Aorta (tissue), 5 donors: ENCODE measurements at places on chromosomes 7 and 10.

DNA sequence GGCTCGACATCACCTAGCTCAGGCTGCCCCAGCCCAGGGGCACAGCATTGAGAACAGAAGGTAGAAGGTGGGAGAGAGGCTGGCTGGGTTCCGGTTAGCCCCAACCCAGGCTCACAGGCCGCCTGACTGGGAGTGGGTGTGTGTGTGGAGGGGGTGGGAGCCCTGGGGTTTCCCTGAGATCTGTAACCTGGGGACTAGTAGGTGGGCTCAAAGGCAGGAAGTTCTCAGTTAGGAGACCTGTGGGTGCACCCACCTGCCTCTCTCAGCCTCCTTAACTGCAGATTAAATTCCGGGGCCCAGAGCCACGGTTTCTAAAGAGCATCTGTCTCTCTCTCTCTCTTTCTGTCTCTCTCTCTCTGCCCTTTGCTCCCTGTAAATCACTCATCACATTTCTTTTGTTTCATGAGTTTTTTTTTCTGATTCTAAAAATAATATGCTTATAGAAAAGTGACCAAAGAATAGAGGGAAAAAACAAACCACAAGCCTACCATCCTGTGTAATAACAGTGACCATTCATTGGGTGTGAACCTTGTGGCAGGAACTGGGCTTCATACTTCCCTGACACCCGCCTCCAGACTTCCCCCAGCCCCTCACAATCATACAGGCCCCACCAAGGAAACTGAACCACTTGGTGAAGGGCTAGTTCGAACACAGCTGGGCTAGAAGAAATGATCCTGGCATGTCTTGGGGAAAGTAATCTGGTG, 83.4 kb upstream of the SMNDC1 start:
- DNase-seq, result no peak

DNA sequence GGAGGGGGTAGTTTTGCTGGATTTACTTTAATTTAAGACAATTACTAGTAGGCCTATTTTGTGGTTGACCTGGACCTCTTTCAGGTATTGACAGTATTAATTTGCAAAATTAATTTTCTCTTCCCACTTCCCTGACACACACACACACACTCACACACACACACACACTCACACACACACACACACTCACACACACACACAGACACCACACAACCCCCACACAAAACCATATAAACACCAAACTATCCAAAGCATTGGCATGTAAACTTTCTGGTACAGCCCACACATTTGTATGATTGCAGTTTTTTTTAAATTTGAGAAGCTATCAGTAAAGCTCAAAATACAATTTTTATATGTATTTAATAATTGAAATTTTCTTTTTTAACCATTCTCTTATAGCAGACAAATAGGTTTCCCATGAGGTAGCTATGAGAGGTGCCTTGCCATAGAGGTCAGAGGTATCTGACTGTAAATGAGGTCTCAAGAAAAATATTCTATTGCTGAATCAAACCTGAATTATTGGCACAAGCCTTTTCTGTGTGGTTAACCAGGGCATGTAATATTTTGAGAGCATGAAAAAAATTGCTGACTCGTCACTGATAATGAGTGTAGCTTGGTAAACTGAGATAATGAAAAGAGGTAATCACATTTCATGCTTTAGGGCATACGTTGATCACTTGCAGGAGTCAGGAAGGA, 306.5 kb downstream of the GATA3 start:
- no peak for DNase-seq

DNA sequence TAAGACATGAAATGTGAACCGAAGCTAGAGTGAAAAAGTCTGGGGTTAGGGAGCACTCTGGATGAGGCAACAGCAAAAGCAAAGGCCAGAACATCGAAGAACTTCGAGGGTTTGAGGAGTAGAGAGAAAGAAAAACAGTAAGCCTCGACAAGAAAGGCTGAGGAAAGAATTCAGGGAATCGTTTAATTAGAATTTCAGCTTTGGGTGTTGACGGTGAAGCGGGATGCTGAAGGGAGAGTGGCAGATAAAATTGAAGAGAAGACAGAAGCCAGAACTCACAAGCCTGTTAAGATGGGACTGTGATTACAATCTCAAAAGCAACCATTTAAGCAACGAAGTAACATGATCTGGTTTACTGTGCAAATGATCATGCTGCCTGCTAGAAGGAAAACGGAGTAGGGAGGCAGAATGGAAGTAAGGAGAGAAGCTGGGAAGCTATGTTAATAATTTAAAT, 2.1 kb downstream of the TRDMT1 start:
- no peak for DNase-seq

DNA sequence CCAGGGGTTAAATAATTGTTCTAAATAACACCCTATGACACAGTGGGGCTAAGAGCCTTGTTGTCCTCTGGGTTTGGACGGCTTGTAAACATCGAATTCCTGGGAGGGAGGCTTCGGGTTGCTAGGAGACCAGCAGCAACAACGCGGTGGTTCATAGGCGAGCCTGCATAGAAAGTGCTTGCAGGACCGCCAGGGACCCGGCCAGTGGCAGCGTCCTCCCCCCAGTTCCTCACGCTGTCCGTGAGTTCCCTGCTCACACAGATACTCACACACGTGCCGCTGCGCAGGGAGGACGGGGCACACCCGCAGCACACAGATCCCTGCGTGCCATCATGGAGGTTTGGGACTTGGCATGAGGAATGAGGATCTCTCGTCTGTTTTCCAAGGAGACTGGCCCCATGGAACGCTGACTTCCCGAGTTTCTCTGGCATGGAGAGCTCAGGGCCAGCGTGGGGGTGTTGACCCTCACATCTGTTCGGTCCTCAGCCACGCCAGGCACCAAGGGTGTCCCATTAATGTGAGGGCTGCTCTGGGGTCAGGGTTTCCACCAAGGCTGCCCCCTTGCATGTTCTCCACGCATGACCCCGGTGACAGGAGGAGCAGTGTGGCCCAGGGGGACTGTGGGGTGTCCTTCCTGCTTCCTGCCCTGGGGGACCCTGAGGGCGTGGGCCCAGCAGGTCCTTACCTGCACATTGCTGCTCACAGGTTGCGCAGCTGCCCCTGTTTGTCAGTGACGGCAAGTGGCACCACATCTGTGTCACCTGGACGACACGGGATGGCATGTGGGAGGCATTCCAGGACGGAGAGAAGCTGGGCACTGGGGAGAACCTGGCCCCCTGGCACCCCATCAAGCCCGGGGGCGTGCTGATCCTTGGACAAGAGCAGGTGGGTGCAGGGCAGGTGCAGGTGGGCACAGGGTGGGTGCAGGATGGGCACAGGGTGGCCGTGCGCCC, 9.7 kb downstream of the NPTX2 start:
- no peak for DNase-seq

GRCh38 chr10:789831-790701, 100.6 kb upstream of the DIP2C start:
- peak; percentile 46 for DNase-seq

GRCh38 chr7:155878674-155879073, 66.4 kb upstream of the SHH start:
- no peak for DNase-seq

DNA sequence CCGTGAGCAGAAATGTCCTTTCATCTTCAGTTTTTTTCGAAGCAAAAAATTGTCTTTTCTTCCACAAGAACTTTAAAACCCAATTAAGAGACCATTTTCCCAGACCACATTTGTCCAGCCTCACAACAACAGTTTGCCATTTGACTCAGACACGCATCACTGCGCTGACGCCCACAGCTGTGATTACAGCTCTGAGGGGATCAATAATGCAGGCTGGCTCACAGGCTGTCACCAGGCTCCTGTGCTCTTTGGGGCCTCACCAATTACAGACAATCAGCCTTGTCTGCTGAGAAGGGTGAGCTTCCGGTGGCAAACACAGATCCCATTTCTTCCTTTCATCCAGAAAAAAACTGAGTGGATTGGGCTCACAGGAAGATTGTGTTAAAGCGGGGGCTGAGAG, 33.3 kb downstream of the DDC start:
- DNase-seq, result no peak

- no peak for DNase-seq
These were observed 16.1 kb upstream of the MEST start for GRCh38 chr7:130475776-130476175.

DNA sequence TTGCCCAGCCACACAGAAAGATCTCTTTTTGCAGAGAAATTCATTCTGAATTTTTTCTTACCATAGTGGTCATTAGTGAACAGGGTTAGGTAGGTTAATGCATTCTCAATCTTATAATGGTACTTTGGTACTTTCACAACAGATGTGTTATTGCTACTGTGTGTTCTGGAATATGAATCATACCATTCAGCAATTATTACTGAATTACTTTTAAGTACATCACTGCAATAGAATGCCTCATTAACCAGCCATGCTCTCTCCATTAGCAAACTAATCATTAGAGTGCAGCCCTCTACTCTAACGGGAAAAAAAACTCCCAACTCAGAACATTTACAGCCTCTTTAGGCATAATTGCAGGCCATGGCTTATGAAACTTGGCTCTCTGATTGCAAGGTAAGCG, 102.1 kb downstream of the DOCK4 start:
- no peak for DNase-seq

- DNase-seq, result no peak
These were observed 150.6 kb upstream of the FOXP2 start for GRCh38 chr7:114264023-114264422.

GRCh38 chr10:88121361-88121760, 257.9 kb downstream of the PTEN start:
- DNase-seq, result no peak

- DNase-seq, result no peak
These were observed 79.3 kb downstream of the ELFN1 start for GRCh38 chr7:1749351-1749863.

DNA sequence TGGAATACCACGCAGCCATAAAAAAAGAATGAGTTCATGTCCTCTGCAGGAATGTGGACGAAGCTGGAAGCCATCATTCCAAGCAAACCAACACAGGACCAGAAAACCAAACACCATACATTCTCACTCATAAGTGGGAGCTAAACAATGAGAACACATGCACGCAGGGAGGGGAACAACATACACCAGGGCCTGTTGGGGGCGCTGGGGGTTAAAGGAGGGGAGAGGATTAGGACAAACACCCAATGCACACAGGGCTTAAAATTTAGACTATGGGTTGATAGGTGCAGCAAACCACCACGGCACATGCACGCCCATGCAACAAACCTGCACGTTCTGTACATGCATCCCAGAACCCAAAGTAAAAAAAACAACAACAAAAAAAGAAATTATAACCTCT, 23.3 kb downstream of the RNF133 start:
- DNase-seq, result no peak

DNA sequence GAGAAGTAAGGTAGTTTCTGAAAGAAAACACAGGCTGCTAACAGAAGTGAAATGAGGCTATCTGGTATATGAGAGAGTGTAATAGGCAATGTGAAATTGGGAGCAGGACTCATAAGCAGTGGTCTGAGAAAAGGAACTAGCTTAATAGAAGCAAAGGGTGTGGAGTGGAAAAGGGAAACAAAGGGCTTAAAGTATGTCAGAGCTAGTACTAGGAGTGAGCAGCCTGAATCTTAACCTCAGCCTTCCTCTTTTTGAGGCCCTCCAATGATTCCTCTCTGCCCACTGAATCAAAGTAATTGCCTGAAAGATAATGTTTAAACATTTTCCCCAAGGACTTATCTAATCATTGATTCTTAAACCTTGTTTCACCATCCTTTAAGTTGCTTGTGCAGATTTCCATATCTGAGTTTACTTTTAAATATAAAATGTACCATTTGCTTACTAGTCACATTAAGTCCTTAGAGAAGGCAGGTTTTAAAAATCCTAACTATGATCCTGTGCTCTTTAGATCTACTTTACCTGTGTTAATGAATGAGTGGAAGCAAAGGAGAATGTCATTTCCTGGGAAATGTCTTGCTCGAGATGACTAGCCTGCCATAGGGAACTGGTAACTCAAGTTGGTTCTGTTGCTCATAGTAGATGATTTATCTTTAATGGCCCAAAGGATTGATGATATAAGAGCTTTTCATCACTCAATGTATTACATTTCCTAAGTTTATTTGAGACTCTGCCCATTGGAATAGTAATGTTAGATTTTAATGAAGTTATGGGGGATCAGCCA, 155.0 kb downstream of the SKAP2 start:
- no peak for DNase-seq

GRCh38 chr10:100396605-100397004, 49.6 kb downstream of the SCD start:
- DNase-seq, result no peak

- no peak for DNase-seq
These were observed 136.6 kb downstream of the PRKAG2 start for GRCh38 chr7:151740081-151740851.

GRCh38 chr10:129966370-129966888, 2.4 kb upstream of the EBF3 start:
- DNase-seq, result no peak

DNA sequence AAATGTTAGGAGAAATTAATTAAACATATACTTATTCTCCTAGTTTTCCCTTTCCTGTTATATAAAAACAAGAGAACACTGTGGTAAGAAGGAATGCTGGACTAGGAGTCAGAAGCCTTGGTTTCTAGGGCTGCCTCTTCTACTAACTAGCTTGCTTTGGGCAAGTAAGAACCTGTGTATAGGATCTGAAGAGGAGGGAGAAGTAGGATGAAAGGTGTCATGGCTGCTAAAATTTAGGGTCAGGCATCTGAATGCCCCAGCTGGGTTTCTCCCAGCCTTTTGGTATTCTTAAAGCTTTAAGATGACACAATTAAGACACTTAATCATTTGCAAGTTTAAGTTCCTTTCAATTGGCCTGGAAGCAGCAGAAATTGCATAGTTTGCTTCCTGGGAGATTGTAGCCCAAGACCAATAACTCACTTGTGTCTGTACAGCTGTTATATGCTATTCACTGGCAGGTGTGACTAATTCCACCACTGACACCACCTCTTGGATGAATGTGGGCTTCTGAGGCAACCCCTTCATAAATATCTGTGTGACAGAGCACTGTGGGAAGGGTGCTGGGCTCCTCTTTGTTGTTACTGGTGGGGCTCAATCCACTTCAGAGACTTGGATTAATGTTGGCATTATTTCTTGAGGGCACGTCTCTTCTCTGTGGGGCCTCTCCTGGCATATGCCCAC, 137.2 kb downstream of the LRMDA start:
- no peak for DNase-seq

DNA sequence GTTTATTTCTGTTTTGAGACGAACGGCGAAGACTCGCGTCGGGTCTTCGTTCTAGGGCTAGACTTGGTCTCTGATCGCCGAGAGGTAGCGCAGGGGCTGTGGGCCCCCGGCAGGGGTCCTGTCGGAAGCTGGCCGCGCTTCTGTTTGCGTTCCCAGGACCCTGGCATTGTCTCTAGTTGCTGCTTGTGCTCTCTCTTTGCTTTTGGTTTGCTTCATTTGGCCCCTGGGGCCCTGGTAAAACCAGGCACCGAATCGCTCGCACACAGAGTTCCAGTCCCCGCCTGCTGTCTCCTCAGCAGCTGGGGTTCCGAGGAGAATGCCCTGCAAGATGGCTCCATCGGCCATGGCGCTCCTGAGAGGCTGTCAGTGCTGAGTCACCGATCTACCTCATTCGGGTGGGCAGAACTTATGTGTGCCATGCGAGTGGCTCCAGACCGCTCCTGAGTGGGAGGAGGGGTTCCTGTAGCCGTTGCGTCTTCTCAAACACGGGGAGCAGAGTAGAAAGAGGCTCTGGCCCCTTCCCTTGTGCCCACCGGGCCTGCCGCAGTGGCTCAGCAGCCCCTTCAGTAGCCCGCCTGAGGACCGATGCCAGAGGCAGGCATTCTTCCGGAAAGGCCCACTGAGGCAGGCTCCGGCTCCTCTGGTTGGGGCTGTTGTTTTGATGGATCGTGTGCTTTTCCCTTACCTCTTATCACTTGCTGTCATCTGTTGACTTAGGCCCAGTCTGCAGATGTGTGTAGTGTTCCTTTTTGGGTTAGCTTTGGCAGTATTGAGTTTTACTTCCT, 826 bp downstream of the CHPF2 start:
- DNase-seq, result peak; percentile 77

- no peak for DNase-seq
These were observed 311.9 kb upstream of the POT1 start for GRCh38 chr7:125241548-125241947.
